ENCODE measurements at places on chromosomes 4 and X. TPM values are rescaled to one million over a fixed set of nuclear protein-coding genes. Genes with fewer than 3 reads are reported as not detected.

Gene BGN
- 153 TPM for polyA plus RNA-seq

DNA sequence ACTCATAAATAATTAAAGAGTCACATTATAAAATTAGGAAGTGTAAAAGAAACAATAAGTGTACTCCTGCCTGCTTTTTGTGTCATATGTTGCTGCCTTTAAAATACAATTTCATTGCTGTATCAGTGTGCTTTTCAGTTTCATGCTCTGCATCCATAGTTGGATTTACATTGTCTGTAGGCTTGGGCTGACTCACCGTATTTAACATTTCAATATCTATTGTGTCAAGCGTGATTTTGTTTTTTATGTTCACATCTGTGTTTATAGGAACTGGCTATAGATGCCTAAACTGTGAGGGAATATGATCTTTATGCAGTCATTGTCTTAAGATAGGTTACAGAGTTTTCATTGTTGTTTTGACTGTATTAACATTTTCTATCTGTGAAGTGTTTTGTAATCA is 18.1 kb downstream of the CCSER1 start:
- DNase-seq: no peak

GRCh38 chrX:136390921-136391320 is 90.2 kb downstream of the ADGRG4 start:
- no peak for DNase-seq

Gene VCX2
- polyA plus RNA-seq: not detected

DNA sequence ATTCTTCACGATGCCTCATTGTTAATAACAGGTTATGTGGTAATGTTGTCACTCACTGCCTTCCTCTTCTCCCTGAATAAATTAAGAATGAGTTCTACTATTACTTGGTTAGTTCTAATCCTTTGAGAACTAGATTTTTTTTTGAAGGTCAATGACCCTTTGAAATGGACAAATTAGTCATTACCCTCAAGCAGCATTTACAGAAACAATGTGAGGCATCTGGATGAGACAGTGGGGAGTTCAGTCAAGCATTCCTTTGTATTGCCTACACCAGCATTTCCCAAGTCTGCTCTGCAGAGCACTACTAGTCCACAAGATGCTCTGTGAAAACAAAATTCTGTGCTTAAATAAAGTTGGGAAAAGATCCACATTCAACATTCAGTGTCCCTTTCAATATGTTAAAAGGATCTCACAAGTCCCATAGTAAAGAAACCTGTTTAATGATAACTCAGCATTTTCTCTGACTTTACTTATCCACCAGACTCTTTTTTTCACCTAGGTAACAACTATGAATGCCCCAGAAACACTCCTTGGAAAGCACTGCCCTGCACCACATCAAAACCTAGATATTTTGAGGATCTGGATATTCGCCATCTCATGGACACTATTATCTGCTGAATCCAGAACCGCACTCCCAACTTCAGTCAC is 60.6 kb downstream of the CHRDL1 start:
- no peak for DNase-seq

GRCh38 chrX:119817130-119817690 is 25.8 kb upstream of the RPL39 start:
- no peak for DNase-seq

- no peak for DNase-seq
Observed at GRCh38 chr4:8013976-8014726, 74.5 kb upstream of the AFAP1 start.

Gene AR
- polyA plus RNA-seq: 2.3 TPM

- DNase-seq: no peak
Observed at GRCh38 chrX:154072192-154072591, 25.3 kb downstream of the MECP2 start.

Gene DACH2
- polyA plus RNA-seq: 20.2 TPM

GRCh38 chrX:73446831-73447230 is at the start of gene CDX4:
TSS of gene CDX4 (plus strand) at chrX:73447053. CDS start at chrX:73447254, 201 bp downstream.
- no peak for DNase-seq

DNA sequence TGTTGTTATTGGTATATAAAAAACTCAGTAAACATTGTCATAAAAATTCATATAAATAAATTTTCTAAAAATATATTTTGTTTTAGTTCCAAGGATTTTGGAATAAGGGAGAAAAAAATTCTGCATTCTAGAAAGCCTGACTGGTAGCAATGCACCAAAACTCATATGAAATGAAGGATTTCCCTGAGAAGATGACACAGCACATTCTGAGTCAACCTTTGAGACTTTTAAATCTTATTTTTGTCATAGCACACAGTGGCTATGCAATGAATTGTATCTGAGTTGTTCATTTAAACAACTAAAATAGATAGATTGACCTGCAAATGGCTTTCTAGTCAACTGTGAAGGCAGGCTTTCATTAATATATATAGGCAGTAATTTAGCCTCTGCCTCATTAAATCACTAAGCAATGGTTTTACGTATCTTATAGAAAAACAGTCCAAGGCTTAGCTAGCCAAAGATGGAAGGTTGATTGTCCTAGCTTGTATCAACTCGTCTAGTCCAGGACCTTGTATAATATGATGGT is 239.1 kb upstream of the NEIL3 start:
- no peak for DNase-seq

Gene CHIC1
- 11.7 TPM for polyA plus RNA-seq

Gene TBX22
- 1.2 TPM for polyA plus RNA-seq

GRCh38 chr4:1746919-1747602 is 25.7 kb downstream of the TACC3 start:
- no peak for DNase-seq

Gene STPG2
- polyA plus RNA-seq: 0.77 TPM

Gene CORIN
- 5.6 TPM for polyA plus RNA-seq

DNA sequence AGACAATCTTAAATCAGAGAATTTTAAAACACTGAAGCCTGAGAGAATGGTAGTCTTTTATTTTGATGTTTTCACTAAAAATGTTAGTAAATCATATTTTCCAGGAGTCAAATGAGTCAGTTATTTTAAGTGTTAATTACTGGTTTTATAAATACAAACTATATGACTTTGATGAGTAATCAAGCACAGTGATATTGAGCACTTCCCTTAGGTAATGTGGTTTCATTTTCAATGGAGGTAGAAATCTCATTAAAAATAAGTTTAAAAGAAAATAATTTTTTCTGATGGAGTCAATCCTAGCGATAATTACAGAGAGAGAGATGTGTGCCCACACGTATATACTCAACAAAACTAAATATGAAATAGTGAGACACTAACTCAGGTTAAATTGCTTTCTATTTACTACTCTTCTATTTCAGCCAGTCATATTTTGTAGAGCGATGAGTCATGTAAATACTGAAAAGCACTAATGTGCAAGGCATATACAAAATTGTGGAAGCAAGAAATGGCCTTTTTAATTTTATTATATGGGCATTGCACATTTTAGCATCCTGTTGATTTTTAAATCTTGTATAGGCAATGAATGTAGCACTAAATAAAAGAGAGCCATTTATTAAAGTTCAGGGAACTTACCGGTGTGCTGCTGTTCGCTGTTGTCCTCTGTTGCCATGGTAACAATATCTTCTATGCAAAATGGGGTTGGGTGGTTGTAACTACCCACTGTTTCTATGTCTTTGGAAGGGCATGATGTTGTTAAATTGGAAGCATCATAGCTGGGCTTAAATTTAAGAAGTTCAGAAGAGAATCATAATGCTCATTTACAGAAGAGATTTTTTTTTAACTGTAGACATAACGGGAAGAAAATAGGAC is 513.7 kb downstream of the TLL1 start:
- DNase-seq: no peak

- no peak for DNase-seq
Observed at GRCh38 chr4:144449611-144450010, 196.3 kb upstream of the HHIP start.

Gene PAGE2B
- not detected for polyA plus RNA-seq

- no peak for DNase-seq
Observed at GRCh38 chrX:20529301-20529700, 262.6 kb upstream of the RPS6KA3 start.

Gene NXT2
- 15.6 TPM for polyA plus RNA-seq

GRCh38 chr4:158870626-158871334 is 102.0 kb downstream of the FNIP2 start:
- DNase-seq: no peak

DNA sequence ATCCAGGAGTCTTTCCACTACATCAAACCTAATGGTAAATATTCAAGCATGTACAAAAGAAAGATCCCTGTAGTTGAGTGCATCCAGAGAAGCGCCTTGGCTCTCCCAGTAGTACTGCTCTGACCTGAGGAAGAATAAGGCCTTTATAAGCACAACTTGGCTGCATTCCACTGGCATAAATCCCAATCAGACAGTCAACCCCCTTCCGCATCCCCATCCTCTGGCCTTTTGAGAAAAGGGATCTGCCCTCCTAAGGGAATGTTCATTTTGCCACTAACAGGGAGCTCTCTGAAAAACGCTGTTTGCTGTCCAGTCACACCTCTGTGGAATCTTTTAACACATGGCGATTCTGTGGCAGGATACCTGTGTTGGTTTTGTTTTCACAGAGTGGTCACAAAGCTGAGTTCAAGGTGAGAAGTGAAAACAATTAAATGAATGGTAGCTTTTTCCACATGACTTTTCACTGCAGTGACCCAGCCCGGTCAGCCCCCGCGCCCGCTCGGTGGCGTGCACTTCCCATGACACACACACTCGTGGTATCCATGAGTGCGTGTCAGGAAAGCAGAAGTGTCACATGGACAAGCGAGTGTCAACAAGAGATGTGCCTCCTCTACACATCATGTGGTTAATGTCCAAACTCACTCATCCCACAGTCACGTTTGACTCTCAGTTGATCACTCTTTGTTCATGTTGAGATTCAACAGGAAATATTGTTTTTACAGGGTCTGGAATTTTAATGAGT is 112.2 kb upstream of the ENPP6 start:
- DNase-seq: no peak

DNA sequence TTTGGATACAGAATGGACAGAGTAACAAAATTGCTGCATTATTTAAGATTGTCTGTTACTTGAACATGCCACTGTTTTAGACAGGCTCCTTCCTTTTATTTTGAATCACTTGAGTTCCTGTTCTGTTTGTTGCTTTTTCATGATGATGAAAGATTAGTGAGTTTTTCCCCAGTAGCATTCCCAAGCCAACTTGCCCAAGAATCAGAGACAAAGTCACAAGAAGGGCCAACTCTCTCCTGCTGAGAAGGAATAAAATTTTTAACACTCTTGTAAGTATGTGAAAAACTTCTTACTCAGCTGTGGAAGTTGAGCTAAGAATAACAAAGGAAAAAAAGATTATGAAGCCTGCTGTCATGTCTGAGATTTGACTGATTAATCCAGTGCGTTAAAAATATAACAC is 104.2 kb downstream of the KLHL8 start:
- DNase-seq: no peak

DNA sequence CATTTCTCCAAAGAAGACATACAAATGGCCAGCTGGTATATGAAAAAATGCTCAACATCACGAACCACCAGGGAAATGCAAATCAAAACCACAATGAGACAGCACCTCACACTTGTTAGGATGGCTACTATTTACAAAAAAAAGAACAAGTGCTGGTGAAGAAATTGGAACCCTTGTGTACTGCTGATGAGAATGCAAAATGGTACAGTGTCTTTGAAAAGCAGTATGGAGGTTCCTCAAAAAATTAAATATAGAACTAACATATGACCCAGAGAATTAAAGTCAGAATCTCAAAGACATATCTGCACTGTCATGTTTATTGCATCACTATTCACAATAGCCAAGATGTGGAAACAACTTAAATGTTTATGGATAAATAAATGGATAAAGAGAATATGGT is 20.9 kb downstream of the PAGE4 start:
- no peak for DNase-seq

Gene KIT
- 16.4 TPM for polyA plus RNA-seq

- DNase-seq: no peak
Observed at GRCh38 chrX:39577985-39578869, 519.5 kb downstream of the BCOR start.

DNA sequence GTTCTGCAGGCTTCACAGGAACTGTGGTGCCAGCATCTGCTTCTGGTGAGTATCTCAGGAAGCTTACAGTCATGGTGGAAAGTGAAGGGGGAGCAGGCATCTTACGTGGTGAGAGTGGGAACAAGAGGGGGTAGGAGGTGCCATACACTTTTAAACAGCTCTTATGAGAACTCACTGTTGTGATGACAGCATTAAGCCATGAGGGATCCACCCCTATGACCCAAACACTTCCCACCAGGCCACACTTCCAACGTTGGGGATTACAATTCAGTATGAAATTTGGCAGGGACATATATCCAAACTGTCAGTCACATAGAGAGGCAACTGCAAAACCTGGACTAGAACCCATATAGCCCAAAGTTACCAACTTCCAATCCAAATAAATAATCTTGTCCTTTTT is 43.1 kb upstream of the ZCCHC12 start:
- DNase-seq: no peak

DNA sequence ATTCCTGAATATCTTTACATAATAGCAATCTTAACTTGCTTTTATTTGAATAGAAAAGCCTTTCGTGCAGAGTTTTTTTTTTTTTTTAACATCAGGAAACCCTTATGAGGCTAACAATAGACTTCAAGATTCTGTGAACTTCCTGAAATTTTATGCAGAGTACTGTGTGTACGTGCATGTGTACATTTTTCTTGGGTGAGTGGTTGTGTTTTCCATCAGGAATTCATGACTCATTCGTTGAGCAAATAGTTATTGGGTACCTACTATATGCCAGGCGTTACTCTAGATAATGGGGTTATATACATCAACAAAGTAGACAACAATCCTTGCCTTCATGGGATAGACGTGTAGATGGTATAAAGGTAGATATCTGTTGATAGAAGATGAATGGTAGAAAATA is 59.1 kb downstream of the MRPL1 start:
- no peak for DNase-seq

- no peak for DNase-seq
Observed at GRCh38 chr4:17194586-17194985, 296.1 kb upstream of the LDB2 start.

DNA sequence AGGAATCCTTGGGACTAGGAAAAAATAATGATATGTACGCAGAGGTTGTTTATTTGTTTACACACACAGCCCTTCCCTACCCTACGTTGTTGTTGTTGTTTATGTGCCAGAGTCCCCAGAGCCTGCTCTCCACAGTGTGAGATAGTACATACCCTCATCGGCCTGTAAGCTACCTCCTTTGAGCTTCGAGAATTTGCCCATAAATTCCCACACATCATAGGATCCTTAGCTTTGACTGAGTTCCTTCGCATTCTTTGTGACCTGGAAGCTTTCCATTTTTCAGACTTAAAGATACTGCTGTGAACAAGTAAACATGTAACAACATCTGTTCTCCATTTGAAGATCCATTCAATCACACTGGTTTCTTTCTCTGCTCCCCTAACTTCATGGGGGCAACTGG is 114.5 kb downstream of the IRF2 start:
- DNase-seq: no peak

Measured in renal pelvis (tissue), 12 donors.